ENCODE measurements at places on chromosomes 5 and 9.

- no peak for DNase-seq
Measured at GRCh38 chr9:34256104-34256503, 73.0 kb downstream of the KIF24 start.

- no peak for DNase-seq
Measured at GRCh38 chr5:90494043-90494442, 19.4 kb downstream of the POLR3G start.

GRCh38 chr5:138929571-138929955, 54.4 kb upstream of the LRRTM2 start:
- no peak for DNase-seq

- DNase-seq = peak; percentile 18
Measured at GRCh38 chr5:53820802-53821171, 260.3 kb downstream of the NDUFS4 start.

GRCh38 chr9:109520475-109521132, 22.5 kb upstream of the PTPN3 start:
- DNase-seq = peak; percentile 65

GRCh38 chr9:137126786-137127185, 12.2 kb upstream of the GRIN1 start:
- no peak for DNase-seq

DNA sequence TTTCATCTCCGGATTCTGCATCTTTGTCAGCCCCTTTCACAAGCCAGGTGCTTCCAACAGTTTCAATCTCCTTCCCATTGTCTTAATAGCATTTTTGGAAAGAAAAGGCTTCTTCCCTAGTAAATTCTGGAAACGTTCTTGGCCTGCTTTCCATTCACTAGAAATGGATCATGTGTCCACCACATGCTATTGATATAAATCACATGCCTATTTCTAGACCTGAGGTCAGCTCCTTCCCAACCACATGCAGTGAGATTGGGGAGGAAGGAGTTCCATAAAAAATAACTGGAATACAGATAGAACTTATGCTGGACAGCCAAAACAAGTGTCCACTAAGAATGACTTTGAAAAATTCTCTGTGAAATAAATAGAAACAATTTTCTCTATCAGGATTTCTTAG, 181.6 kb upstream of the TMEM161B start:
- DNase-seq = no peak

DNA sequence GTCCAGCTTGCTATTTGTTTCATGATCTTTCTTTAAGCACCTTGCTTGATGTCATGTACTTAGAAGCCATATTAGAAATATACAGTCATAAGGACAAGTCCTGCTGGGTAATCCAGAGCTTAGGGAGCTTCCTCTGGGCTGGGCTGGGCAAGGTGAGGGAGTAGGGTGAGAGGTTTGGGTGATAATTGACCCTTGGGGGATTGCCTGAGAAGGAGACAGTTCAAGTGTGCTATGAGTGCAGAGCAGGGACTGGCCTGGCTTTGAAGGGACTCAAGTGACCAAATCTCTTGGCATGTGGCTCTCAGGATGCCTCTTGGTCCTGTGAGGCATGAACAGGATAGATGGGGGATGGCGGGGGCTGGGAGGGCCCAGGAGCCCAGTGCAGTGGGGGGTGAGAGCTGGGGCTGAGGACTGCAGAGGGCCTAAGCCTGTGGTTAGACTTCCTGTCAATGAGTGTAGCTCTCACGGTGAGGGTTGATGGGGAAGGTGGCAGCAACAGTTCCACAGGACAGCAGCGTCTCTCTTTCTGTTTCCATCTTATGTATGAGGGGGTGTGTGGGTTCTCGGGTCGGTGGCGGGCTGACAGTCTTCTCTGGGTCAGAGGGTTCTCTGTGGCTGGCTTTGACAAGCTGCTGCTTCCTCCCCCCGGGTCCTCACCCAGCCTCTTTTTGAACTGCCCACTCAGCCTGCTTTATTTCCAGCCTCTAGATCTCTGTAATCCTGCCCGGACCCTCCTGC, 53.5 kb downstream of the RGS3 start:
- peak; percentile 46 for DNase-seq

DNA sequence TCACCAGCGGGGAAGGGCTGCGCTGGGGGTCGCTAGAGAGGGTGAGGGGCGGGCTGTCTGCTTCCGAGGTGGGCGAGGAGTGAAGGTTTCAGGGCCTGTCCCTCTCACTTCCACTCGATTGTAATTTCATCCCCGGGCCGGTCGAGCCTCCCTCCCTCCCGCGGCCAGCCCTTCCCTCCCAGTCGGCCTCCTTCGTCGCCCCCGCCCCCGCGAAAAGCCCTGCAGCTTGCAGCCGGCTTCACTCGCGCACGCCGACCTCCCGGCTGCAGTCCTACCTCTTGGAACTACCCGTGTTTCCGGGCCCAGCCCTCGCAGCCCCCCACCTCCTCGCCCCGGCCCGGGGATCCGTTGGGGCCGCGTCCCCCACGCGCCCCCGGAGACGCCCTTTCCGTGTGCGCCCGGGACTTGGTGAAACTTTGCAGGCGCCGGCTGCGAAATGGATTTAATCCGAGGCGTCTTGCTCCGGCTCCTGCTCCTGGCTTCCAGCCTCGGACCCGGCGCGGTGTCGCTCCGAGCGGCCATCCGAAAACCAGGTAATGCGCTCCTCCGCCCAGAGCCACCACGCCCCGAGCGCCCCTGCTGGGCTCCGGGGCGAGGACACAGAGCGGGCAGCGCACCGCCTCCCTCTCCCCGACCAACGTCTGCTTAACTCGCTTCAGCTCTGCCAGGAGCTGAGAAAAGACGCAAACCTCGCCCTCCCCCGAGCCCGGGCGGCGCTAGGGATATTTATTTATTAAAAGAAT, at the start of gene EGFLAM:
TSS of gene EGFLAM (plus strand) at position 241 of the 743 bp plus-strand sequence. CDS start at position 437, 196 bp downstream.
- no peak for DNase-seq

GRCh38 chr5:5755888-5756287, 333.4 kb downstream of the ICE1 start:
- DNase-seq = no peak

- no peak for DNase-seq
Measured at GRCh38 chr5:94884311-94884710, 265.8 kb downstream of the SLF1 start.

- no peak for DNase-seq
Measured at GRCh38 chr9:573691-574410, 267.6 kb upstream of the DMRT1 start.

DNA sequence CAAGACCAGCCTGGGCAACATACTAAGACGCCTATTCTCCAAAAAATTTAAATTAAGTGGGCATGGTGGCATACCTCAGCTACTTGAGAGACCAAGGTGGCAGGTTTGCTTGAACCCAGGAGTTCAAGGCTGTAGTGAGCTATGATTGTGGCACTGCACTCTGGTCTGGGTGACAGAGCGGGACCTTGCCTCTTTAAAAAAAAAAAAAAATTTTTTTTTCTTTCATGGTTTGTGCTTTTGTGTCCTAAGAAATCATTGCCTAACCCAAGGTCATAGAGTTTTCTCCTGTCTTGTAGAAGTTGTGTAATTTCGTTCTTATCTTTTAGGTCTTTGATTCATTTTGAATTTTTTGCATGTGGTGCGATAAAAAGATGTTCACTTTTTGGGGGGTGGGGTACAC, 12.3 kb downstream of the GPBP1 start:
- DNase-seq = no peak

- no peak for DNase-seq
Measured at GRCh38 chr5:79619854-79620253, 7.6 kb downstream of the TENT2 start.

DNA sequence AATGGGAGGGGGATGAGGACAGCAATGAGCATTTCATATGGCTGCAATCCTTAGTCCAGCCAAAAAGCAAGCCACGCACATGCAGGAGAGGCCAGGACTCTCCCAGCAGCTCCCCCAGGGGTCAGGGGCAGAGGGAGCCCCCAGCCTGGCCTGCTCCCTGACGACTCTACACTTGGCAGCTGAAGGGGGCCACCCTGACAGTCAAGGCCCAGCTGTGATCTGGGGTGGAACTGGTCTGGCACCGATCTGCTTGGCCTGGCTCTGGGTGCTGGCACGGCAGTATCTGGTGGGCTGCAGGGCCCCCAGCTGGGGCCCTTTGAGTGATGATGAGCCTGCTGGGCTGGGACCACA, 118.1 kb downstream of the ADAMTS2 start:
- DNase-seq = no peak

DNA sequence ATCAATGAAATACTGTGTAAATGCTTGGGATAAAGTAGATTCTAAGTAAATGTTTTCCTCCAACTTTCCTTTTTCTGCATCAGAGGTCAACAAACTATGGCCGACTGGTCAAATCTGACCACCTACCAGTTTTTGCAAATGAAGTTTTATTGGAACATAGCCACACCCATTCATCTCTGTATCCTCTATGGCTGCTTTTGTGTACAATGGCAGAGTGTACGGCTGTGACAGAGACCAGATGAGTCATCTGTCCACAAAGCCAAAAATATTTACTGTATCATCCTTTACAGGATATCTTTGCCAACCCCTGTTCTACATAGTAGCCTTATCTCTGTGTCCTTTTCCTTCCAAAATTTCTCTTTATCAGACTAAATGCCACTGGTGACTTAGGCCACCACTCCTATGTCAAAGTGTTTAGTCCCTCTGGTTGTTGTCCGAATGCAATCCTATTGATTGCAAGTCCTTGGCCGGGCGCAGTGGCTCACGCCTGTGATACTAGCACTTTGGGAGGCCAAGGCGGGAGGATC, 218.4 kb upstream of the KLF4 start:
- DNase-seq = peak; percentile 48

DNA sequence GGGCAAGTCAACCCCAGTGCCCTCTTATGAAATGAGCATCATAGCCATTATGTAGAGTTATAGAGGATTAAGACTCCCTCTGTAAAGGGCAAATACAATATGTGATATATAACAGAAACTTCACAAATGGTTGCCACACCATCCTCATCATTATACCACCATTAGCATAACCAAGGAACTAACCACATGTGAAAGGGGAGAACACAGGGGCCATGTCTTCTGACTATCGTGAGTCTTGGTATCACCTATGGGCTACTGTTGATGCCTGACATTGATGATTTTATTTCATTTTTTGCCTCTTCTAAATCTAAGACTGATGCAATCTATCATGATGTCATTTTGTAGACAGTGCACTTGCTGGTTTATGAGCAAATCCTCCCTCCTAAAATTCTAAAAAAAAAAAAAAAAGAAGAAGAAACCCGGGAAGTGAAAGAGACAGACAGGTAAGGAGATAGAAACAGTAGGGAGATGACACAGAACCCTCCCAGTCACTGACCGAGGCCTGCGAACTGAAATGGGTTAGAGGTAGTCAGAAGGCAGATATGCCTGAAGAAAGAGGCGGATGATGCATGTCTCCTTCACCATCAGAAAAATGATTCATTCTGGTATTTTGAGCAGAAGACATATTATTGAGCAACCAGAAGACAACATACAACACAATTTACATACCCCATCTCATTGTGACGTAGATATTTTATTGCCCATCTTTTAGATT, 266.0 kb downstream of the DMAC1 start:
- DNase-seq = no peak

- DNase-seq = no peak
Measured at GRCh38 chr5:158737536-158738027, 362.1 kb downstream of the EBF1 start.

GRCh38 chr5:112077180-112077579, 320.2 kb upstream of the NREP start:
- peak; percentile 18 for DNase-seq

DNA sequence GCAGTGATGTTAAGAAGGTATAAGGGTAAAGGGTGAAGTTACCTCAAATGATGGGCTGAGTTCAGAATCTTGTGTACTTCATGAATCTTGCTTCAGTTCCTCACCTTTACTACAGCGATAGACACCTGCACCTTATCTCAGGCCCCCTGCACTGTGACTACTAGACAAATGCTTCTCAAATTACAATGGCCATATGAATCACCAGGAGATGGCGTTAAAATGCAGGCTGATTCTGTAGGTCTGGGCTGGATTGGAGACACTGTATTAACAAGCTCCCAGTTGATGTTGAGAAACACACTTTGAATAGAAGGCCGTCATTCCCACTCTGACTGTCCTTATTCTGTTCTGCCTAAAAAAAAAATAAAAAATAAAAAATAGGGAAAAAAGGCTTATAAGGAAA, 29.8 kb downstream of the TARS1 start:
- DNase-seq = peak; percentile 68

GRCh38 chr9:113556877-113557593, 93.5 kb downstream of the RGS3 start:
- DNase-seq = no peak

DNA sequence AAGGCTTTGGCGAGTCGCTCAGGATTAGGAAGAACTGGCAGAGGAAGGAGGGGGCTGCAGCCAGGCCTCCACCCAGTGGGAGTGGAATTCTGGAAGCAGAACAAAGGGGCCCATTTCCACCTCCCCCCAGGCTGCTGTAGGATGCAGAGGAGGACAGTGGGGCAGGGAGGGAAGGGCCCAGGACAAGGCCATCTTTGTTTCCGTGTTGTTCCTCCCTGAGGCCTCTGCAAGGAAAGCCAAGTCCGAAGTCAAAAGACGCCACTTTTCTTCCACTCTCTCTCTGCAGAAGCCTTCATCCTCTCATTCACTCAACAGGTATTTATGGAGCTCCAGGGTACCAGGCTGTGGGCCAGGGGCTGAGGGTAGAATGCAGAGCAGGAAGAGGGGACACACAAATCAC, 70.7 kb downstream of the ENTREP1 start:
- DNase-seq = no peak

DNA sequence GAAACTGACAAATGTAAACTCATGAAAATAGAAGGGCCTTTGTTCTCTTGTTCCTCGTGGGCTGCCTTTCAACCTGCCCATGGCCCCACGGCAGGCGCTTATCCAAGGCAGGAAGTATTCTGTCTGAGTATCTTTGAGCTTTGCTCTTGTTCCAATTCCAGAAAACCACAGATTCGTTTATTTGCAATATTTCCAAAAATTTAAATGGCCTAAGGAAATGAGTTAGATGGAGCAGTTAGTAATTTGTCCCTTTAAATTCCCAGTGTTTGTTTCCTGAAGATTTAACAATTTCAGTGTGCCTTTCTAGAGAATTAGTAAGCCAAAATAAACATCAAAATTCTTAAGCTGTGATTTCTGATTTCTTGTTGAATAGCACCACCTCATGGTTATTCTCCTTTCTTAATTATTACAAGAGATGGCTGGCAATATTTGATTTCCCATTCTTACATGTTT, 299.4 kb upstream of the RASA1 start:
- peak; percentile 53 for DNase-seq

DNA sequence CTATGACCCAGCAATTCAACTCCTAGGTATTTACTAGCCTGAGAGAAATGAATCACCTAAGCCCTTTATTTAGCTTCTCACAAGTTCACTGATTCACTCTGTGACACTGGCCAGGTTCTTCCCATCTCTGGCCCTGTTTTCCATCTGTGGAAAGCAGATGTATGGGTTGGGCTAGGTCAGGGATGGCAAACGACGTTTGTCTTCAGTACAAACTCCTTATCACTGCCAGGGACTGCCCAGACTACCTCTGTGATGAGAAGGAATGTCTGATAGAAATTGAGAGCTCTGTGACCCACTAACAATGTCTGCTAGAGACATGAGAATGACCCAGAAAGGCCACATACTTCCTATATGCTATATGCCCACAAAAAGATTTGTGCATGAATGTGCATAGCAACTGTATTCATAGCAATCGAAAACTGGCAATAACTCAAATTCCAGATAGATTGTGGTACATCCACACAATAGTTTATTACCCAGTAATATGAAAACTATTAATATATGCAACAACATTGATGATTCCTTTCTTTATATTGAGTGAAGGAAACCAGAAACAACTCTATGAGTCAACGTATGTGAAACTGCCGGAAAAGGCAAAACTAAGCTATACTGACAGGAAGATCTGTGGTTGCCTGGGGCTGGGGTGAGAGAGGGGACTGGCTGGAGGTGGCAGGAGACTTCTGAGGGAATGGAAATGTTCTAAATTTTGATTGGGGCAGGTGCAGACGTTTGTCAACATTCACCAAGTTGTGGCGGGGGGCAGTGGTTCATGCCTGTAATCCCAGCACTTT, 32.0 kb upstream of the ADAM19 start:
- DNase-seq = peak; percentile 87

GRCh38 chr9:101791938-101792337, 53.5 kb upstream of the GRIN3A start:
- peak; percentile 26 for DNase-seq

All from fibroblast of upper back skin (primary cell).